ENCODE measurements at places on chromosomes 12 and 14.
A peak's percentile ranks its signal among the peaks of the same experiment; 100 is the strongest.

DNA sequence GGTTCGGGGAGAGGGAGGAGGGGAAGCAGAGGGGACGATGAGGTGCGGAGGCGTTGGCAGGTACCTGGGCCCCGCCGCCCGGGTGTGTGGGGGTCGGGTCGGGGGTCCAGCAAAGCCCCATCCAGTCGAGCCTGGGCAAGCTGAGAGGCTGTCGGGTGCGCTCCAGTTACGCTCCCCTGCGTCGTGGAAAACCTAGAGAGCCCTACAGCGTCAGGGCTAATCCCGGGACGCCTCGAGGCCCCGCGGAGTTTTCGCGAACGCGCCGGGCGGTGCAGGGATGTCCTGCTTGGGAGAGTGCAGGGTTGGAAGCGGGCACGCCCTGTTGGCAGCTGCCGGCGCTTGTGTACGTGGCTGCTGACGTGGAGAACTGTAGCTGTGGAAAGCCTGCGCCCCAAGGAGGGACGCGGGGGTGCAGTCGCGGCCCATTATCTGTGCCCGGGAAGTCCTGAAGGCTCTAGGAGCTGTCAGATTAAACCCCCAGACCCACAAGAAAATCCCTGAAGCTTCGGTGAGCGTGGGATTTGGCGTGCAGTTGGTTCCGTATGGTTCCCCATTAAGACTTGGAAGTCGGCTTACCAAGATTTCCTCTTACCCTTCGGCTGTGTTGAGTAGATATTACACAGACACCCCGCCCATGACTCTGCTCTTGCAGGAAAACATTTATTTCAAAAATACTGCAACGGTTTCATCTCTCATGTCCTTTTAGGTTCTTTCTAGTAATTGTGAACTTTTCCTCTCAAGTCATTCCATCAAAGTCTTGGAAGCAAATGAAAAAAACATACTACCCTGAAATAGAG lies 11.3 kb upstream of the SLC38A2 start:
- DNase-seq, result peak; percentile 95

GRCh38 chr12:95848575-95849388 lies 10.0 kb upstream of the SNRPF start:
- no peak for DNase-seq

DNA sequence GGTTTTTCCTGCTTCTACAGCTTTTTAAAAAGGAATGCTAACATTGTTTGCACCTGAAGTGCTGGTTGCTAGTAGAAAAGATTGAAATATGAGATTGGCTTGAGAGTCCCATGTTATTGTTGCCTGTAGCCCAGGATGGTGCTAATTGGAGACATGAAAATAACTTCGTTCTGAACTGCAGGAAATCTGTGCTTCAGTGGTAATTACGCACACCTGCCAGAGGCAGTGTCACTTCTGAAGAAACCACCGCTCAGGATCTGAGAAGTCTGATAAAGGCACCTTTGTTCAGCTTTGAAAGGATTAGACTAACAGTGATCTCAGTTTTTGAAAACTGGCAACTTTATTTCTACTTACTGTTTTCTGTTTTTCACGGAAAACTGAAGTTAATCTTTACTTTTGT lies 15.5 kb upstream of the ATP6V0A2 start:
- no peak for DNase-seq

- DNase-seq, result no peak
Observed at GRCh38 chr12:44034906-44035305, 199.0 kb downstream of the TMEM117 start.

GRCh38 chr12:117002051-117002817 lies 91.5 kb downstream of the FBXW8 start:
- DNase-seq, result no peak

DNA sequence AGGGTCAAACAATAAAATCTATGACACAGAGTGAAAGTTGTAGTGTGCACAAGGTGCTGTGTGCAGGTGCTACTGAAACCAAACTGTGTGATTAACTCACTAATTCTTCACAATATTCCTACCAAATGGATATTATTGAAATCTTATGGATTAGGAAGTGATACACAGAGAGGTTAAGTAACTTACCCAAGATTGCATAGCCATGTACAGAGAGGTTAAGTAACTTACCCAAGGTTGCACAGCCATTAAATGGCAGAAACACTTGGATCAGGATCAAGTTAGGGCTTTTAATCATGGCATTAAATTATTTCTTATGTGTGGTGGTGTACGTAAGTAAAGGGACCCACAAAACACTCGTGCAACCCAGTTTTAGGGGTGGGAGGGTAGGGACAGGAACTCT lies 771.4 kb downstream of the AACS start:
- no peak for DNase-seq

DNA sequence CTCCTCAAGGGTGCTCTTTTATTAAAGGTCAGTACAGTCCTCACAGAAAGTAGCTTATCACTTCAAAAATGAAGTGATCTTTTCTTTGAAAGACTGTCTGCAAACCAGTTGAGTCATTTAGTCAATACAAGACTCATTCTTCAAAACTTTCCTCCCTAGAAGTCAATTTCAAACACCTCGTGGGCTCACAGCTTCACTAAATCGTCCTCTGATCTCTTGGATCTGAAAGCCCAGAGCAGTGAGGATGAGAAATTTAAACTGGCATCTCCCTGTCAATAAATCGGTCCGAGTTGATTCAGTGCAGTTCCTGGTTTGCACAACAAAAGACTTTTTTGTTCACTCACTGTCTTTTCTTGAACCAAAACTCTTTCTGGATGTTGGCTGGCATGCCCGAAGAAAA lies 44.5 kb downstream of the NUAK1 start:
- no peak for DNase-seq

DNA sequence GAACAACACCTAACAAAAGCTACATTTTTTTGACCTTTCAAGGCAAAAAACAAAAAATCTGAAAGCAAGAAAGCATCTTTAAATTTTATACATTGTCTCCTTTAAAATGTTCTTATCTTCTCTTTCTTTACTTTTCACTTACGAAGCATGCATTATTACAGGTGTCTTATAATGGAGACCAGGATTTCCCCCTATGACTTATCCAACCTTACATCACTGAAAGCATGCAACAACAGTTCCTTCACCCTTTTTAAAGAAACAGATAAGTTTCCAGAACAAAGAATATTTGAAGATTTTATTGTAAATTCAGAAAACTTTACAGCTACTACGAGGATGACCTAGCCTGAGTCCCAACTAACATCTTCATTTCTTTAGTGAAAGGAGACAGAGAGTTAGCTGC lies 277.2 kb downstream of the AKAP6 start:
- no peak for DNase-seq

DNA sequence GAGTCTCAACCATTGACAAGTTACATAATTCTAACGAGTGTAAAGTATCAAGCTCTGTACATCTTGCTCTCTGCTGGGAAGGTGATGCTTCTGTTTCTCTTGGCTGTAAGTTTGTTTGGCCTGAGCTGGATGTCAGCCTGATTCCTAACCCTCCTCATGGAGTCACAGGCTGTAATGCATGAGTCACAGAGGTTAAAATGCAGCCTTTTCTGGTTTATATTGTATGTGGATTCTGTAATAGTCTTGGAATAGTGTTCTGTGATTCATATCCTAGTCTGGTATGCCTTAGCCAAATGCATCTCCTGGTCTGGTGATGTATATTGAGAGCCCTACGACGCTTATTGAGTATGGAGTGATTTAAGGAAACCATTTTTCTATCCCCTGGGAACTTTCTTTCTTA lies 104.5 kb upstream of the FRMD6 start:
- DNase-seq, result no peak

GRCh38 chr14:32330351-32331111 lies 1.4 kb downstream of the AKAP6 start:
- DNase-seq, result no peak

DNA sequence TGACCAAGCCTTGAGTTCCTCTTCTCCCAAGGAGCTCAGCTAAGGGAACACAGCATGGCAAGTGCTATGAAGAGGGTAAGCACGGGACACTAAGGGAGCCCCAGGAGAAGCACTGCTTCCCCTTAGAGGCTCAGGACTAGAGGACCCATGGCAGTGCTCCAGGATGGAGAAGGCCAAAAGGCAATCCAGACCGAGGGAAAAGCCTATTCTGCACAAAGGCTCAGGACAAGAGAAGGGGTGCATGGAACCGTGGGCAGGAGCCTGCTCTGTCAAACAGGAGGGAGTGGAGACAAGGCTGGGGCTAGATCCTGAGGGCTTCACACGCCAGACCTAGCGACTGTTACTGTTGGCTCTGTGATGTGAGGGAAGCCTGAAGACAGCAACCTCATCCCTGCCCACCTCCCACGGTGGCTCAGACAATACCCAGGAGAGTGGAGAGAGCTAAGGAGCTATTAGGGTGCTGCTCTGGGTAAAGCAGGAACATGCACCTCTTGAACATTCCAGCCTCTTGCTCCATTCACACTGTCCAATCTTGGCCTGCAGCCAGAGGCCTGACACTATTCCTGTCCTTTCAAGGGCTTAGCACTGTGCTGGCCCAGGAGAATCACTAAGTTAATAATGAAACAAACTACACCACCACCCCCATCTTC lies 24.2 kb downstream of the OTUB2 start:
- peak; percentile 81 for DNase-seq

DNA sequence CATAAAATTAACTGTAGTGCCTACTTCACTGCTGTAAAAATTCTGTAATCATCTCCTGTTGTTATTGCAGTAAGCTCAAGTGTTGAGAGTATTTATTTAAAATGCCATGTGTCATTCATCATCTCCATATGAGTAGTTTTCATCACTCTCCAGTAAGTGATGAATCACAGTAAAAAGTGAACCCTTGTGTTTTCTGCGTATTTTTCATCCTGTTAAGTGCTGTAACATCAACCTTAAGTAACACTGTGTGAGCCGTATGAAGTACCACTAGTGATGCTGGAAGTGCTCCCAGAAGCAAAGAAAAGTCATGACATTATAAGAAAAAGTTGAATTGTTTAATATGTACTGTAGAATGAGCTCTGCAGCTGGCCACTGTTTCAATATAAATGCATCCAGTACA lies 55.4 kb downstream of the SLCO1B3 start:
- DNase-seq, result no peak

GRCh38 chr14:88551980-88552431 lies 2.8 kb downstream of the PTPN21 start:
- DNase-seq, result no peak

- no peak for DNase-seq
Observed at GRCh38 chr14:22739423-22739822, 27.1 kb upstream of the OXA1L start.

DNA sequence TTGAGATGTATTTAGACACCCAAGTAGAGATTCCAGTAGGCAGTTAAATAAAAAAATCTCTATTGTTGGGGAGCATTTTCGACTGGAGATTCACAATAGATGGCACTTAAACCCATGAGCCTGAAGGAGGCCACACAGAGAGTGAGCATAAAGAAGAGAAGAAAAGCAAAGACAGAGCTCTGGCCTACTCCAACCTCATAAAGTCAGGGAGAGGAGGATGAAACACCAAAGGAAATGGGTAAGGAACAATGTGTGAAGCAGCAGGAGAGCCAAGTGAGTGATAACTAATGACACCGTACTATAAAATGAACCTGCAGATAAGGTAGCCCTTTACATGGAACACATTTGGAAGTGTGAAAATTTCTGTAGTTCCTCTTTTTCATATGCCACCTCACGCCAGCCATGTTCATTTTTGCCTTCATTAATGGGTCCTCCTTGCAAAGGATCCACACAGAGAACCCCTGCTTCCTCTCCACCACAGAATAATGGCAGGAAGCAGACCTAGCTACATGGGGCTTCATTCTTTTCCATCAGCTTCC lies 150.0 kb upstream of the SYT10 start:
- no peak for DNase-seq

DNA sequence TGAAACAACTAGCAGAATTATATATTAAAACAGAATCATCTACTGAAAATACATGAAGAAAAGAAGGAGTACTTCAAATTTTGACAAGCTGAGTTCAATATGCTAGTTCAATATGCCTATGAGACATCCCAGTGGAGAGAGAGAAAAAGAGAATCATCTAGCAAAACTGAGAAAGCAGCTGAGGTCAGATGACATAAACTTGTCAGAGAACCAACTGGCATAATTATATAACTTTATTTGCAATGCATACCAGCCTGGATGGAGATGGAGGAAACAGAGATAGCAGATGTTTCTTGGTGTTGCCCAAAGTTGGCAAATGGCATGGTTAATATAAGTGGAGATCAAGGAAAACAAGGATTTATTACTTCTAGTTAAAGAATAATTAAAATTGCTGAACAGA lies 148.7 kb upstream of the PDZRN4 start:
- DNase-seq, result no peak

DNA sequence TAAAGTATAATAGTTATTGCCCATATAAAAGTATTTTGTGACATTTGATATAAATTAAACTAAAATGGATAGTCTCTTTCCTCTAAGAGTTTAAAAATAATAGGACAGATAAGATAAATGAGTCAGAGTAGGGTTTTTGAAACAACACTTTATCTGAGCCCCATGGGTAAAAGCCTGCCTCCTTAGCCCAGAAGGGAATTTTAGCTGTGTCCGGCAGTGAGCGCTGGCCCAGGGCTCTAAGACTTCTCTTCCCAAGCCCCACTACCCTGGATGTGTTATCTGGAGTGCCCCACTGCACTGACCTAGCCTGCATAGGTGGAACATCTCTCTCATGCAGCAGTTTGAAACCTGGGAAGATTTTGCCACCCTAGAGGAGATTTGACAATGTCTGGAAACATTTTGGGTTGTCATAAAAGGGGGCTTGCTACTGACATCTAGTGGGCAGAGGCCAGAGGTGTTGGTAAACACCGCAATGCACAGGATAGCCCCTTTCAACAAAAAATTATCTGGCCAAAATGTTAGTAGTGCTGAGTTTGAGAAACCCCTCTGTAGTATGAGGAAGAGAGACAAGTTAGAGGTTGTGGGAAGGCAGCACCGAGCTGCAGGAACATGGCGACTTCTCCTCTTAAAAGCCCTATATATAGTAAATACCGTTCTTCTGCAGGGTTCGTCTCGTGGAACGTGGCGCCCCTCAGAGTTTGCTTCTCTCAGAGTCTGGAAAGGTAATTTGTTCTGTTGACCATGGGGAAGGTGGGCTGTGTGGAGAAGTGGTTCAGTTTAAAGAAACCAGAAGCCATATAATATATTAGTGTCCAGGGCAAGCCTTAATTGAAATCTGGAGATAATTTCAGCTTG lies 29.3 kb upstream of the ATF1 start:
- DNase-seq, result no peak

- no peak for DNase-seq
Observed at GRCh38 chr12:83826112-83826511, 1086.5 kb downstream of the SLC6A15 start.

DNA sequence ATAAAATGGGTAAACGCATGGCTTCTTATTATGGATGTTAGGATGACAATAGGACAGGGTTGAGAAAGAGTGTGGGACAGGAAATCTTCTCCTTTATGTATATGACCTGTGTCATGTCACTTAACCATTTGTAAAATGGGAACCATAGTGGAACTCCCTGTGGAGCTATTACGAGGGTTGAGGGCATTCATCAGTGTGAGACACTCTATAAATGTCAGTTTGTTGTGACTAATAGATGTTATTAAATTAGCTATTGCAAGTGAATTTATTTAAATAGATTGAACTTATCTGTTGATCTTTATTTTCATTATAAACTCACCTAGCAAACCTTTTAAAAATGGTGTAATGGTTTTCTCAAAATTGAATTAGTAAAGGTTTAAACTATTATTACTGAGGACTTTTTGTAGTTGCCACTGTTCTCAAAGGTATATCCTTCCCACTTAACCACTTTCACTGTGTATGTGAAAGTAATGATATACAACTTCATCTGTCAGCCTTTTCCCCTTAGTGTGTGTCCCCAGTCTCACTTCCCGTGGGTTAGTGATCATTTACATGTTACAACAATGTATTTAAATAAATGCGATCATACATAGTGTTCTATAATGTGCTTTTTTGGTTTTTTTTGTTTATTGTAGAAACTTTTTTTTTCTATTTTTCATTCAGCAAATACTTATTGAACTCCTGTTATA lies 17.1 kb downstream of the HELB start:
- DNase-seq, result no peak

- DNase-seq, result no peak
Observed at GRCh38 chr14:103763730-103764488, 48.3 kb downstream of the ZFYVE21 start.
